A549 treated with RU486 at 1 μM for 4 hours (cell line): ENCODE measurements at places on chromosomes 2 and 18. TPM values are rescaled to one million over a fixed set of nuclear protein-coding genes. Genes with fewer than 3 reads are reported as not detected.

ANKRD30B gene
- total RNA-seq, result not detected in 5 replicates

MC5R gene
- total RNA-seq, result 0.07 TPM in 1 of 5 replicates, not detected in the others

LYG2 gene
- 0.17 TPM in 1 of 5 replicates, not detected in the others for total RNA-seq

TEKT4 gene
- total RNA-seq, result not detected in 5 replicates

SERPINB12 gene
- total RNA-seq, result not detected in 5 replicates

RTN4 gene
- 337 to 523 TPM (median 480 TPM) in 5 replicates for total RNA-seq

COX7A2L gene
- total RNA-seq, result 136 to 193 TPM (median 157 TPM) in 5 replicates

TSPYL6 gene
- total RNA-seq, result not detected in 5 replicates

BARD1 gene
- 4.6 to 9.5 TPM (median 6.0 TPM) in 5 replicates for total RNA-seq

HOXD8 gene
- 2.9 to 5.5 TPM (median 5.4 TPM) in 5 replicates for total RNA-seq

ASB18 gene
- not detected in 5 replicates for total RNA-seq
